ENCODE measurements at places on chromosomes 2 and 18. TPM values are rescaled to one million over a fixed set of nuclear protein-coding genes. Genes with fewer than 3 reads are reported as not detected.

Gene FLACC1
- not detected for total RNA-seq

Gene CD8A
- total RNA-seq: under 0.01 TPM

Gene CAVIN2
- total RNA-seq: 1.7 TPM

Gene GBX2
- total RNA-seq: not detected

Gene ACVR1C
- 0.72 TPM for total RNA-seq

Gene TNFAIP6
- 6.0 TPM for total RNA-seq

Gene MROH2A
- not detected for total RNA-seq

Gene C2orf81
- total RNA-seq: 0.72 TPM

Gene KCNK3
- total RNA-seq: not detected

Gene CCDC178
- not detected for total RNA-seq

Gene DCAF17
- 24.7 TPM for total RNA-seq

Gene BOLL
- total RNA-seq: not detected

Gene RAB6D
- total RNA-seq: under 0.01 TPM

Gene ZBTB7C
- total RNA-seq: under 0.01 TPM

Gene STON1
- 0.21 TPM for total RNA-seq

Gene RNU2-63P
- total RNA-seq: not detected

Gene SOX11
- not detected for total RNA-seq

Gene ACVR1
- 14.5 TPM for total RNA-seq

Gene PPP1R1C
- total RNA-seq: 1.4 TPM

Gene C2orf92
- total RNA-seq: 0.24 TPM

Gene PPP1R7
- 38.1 TPM for total RNA-seq

Gene GATA6
- total RNA-seq: 5.1 TPM

Gene KCNJ3
- not detected for total RNA-seq

Gene PIAS2
- 13.3 TPM for total RNA-seq

Gene LAMA3
- total RNA-seq: 582 TPM

Gene ABCB11
- total RNA-seq: not detected

Gene EHBP1
- 102 TPM for total RNA-seq

Gene ATP6V1B1
- not detected for total RNA-seq

Gene PAX8
- 24.3 TPM for total RNA-seq

Gene ALPG
- total RNA-seq: not detected

Gene FAM161A
- total RNA-seq: 1.7 TPM

Gene TEX44
- total RNA-seq: not detected

Gene AGXT
- not detected for total RNA-seq

Gene PTPRM
- 43.1 TPM for total RNA-seq

Gene CIDEA
- total RNA-seq: 4.3 TPM

Gene EFR3B
- total RNA-seq: not detected

Gene AUP1
- total RNA-seq: 193 TPM

Gene COL4A4
- total RNA-seq: 1.9 TPM

Gene COL4A3
- under 0.01 TPM for total RNA-seq

Gene SCG2
- total RNA-seq: 0.24 TPM

Gene REG3G
- not detected for total RNA-seq

Gene POTEJ
- not detected for total RNA-seq

Gene C18orf54
- total RNA-seq: 1.7 TPM

Gene UBR3
- total RNA-seq: 30.9 TPM

Gene RTN4
- total RNA-seq: 107 TPM
